ENCODE measurements at places on chromosomes 4 and X. TPM values are rescaled to one million over a fixed set of nuclear protein-coding genes. Genes with fewer than 3 reads are reported as not detected.

Gene SPANXA2
- total RNA-seq, result not detected

Gene ASMT
- total RNA-seq, result 0.44 TPM

Gene SNX12
- total RNA-seq, result 78.3 TPM

Gene F8A3
- 5.2 TPM for total RNA-seq

Gene ADH1A
- total RNA-seq, result not detected

- no peak for DNase-seq
Measured at GRCh38 chr4:20532871-20533870, 167.1 kb upstream of the PACRGL start.

GRCh38 chr4:15913631-15913970 lies 24.9 kb downstream of the FGFBP1 start:
- no peak for DNase-seq

DNA sequence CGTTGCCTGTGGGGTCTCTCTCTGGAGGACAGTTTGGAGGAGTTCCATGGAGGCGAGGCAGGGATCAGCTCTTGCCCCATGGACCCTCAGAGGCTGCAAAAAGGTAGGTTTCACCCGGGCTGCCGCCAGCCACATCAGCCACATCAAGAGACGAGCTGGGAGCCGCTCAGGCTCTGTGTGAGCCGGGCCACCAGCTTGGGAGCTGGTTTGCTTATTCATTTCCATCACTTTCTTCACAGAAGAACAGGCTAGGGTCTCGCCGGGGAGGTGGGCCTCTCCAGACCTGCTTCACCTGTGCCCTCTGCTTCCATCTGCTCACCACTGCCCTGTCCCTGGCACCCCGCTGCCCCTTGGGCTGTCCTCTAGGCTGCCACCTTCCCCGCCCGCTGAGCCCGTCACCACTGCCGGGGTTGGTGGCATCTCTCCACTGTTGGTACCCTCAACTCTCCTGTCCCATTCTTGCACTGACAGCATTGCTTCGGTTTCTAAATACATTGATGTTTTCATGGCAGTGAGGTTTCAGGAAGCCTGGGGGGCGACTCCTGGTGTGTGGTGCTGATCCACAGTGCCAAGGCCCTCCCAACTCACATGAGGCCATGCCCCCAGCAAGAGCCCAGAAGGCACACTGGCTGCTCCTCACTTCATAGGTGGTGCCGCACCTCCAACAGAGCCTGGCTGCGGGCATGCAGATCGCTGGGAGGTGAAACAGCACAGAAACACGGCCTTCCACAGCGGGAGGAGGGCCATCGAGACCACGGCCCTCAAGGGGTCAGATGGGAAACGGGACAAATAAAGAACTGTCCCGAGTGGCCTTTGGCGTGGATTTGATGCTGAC lies 4.5 kb upstream of the TREX2 start:
- no peak for DNase-seq

DNA sequence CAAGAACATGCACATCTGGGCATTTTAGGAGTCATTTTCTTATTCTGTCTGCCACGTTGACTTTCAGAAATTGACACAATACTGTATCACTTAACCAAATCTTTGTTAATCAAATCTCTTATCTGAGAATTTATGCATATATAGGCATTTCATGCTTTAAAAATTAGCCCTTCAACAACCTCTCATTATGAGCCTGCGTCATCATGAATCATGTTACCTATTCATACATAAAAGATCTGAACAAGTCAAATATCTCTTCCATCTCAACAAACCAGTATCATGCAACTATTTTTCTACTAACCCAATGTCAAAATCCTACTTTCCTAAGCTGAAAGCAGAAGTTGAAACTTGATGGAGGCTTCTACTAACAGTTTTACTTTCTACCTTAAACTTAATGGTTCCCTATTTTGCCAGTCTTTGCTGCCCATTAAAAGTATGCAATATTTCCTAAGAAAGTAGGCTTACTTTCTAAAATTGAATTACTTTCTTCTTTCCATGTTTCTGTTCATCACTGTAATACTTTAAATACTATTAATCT lies 1.8 kb downstream of the ADAM29 start:
- no peak for DNase-seq

DNA sequence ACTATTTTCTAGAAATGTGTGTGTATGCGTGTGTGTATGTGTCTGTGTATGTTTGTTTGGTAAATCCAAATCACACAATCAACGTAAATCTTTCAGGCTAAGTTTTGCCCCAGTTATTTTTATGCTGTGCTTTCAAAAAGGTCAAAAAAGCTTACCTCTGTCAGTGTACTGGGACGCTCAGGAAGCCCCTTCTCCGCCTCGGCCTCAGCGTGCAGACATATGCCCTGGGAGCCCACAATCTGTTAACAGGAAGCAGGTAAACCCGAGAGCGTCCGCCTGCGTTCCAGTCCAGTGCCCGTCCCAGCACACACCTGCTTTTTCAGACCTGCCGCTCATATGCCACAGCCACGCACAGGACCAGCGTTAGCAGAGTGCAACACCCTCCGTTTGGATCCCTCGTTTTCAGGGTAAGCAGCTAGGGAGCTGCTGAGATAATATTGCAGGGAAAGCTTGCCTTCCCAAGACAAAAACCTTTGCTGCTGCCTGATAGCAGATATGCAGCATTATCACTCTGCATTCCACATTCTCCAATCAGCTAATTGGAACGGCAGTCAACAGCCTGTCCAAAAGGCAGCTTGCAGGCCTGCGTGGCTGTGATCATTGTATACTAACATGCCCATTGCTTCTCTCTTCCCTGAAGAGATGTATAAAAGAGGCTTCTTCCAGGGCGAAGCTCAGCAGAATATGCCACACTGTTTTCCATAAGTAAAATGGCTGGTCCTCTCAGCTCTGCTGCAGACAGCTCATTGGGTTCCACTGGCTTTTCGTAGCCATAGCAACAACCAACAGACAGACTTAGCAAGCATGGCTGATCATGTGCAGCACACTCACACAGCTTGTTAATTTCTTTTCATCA lies at the start of gene SORBS2:
TSS of gene SORBS2 (minus strand) at position 686 of the 856 bp plus-strand sequence. CDS start 121,623 bp downstream, outside the sequence.
- DNase-seq, result peak; percentile 29

DNA sequence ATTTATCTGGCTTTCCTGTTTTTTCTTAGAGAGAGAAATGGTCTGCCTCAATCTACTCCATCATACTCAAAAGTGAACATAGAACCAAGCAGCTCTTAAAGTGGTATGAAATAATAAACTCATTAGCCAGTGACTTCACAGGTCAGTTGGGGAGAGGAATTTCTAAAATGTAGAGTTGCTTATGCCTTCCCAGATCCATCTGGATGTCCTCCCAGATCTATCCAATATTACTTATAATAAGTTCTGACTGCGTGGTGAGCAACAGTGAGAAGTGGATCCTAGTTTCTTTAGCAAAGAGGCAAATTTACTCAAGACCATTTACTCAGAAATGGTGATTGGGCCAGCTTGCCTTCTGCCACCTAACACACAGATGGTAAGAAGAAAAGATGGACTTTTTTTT lies 748.0 kb downstream of the PCDH18 start:
- DNase-seq, result no peak

GRCh38 chr4:103996637-103997036 lies 276.9 kb upstream of the TACR3 start:
- DNase-seq, result peak; percentile 23

DNA sequence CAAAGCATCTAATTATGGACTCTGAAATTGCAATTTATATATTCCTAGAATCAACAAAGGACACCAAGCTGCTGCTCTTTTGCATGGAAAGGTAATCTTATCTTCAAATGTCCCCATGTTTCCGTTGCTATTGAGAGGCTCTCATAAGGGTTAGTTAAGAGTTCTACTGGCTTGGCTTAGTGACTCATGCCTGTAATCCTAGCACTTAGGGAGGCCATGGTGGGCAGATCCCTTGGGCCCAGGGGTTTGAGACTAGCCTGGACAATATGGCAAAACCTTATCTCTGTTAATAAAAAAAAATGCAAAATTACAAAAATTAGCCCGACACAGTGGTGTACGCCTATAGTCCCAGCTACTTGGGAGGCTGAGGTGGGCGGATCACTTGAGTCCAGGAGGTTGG lies 93.4 kb upstream of the RAPGEF2 start:
- DNase-seq, result no peak

DNA sequence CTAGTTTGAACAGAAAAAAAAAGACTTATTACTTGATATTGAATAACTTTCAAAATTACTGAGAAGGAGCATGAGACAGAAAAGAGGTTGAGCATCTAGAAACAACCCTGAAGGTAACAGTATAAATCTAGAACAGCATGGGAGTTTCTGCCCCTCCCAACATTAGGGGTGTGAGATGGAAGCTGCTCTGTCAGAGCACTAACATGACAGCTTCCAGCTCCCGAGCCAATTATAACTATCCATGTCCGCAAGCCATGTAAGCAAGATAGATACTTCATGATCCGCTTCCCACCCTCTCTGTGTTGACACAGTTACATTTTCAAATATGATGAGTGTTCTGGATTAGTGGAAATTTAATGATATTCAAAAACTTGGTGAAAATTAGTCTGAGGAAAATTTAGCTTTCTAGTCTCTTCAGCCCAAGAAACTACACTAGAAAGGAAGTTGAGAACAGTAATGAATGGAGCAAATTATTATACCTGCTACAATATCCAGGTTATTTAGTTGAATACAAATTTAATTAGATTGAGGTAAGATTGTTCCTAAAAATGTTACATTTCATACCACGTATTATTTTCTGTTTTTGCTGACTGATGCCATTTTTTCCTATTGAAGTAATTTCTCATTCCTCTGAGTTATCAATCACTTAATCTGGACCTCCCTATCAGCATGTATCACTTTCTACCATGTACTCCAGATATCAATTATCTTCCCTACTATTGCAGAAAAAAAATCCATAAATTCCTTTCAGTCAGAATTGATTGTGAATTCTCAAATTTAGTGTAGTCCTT lies 129.3 kb upstream of the SLIT2 start:
- DNase-seq, result no peak

- no peak for DNase-seq
Measured at GRCh38 chr4:88674979-88675378, 22.6 kb downstream of the NAP1L5 start.

GRCh38 chrX:83916525-83916924 lies 55.6 kb downstream of the CYLC1 start:
- DNase-seq, result peak; percentile 3

GRCh38 chr4:84994280-84994679 lies 27.8 kb upstream of the WDFY3 start:
- DNase-seq, result no peak

DNA sequence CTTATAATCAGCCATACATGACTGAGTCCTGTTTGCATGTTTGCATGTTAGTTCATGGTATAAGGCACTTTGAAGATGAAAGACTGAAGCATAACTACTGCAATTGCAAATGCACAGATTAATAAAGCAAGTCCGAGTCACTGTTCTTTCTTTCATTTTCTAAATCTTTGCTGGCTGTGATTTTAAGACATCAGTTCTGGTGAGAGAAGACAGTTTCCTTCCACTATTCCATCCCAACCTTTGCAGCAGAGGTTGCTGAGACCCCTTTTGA lies 28.3 kb downstream of the RASL11B start:
- no peak for DNase-seq

DNA sequence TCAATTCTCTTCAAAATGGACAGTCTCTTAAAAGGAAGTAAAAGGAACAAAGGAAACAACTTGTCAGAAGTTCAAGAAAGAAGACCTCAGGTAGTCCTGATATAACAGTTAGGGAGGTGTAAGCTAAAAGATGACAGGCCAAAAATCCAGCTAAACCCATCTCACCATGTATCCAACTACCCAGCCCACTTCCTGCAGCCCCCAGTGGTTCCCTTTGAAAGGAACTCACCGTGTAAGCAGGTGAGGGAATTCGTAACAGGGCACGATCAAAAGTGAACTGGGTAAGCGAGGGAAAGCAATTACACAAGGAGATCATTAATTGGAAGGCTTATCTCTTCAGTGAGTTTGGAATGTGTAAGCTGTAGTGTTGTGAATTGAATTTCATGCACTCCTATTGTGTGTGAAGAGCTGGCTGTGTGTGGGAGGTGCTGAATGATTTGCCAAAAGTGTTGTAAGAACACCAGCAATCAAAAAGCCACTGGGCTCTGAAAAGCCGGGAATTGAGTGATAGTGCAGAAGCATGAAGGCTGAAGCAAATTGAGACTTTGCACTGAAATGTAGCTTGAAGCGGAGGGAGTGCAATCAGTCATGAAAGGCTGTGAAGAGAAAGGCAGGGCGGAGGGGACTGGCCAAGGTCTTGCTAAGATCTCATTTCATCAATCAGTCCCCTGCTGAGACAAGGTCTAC lies 914.2 kb upstream of the LCORL start:
- no peak for DNase-seq

DNA sequence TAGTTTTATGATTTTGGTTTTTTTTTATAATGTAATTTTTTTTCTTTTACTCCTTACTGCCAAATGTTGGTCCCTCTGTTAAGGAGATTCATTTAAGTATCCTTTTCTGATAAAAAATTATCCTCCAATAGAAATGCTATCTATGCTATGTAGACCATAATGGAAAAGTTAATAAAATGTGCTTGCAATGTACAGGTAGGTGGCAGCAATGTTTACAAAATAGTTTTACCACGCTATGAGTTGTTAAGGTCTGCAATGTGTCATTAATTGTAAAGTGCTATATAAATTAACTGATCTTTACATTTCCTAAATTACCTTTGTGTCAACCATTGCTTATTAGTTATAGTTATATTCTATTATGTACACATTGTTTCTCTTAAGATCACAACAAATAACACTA lies 3.8 kb upstream of the CENPC start:
- DNase-seq, result no peak

DNA sequence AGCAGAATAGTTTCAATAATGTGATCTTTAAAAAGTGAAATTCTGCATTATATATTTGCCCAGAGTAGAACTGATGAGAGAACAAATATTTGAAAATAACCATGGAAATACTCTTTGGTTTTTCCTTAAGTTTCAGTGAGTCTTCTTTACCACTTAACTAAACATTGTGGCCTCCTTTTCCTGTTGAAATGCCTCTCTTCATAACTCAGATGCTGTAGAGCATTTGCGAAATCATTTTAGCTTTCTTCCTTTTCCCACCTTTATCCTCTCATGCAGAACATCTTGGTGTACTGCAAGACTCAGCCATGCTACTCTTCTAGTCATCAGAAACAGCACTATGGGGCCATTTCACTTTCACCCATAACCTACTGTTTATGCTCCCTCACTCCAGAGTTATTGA lies 48.2 kb downstream of the CASK start:
- DNase-seq, result no peak

GRCh38 chr4:174259580-174259979 lies 23.9 kb downstream of the FBXO8 start:
- no peak for DNase-seq

GRCh38 chr4:132003593-132003992 lies 1145.5 kb upstream of the PCDH10 start:
- no peak for DNase-seq

DNA sequence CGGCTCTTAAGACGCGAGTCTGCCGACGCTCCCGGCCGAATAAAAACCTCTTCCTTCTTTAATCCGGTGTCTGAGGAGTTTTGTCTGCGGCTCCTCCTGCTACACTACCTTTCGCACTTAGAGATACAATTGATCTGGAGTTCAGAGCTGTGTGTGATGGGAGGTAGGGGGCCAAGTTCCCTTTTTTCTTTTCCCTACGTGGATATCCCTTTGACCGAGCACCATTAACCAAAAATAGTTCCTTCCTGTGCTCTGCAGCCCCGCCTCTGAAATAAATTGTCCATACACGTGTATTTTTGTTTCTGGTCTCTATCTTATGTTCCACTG lies 555 bp upstream of the PGM2 start:
- peak; percentile 12 for DNase-seq

- DNase-seq, result no peak
Measured at GRCh38 chrX:121010218-121010617, 24.7 kb upstream of the CT47A1 start.
